SIG-M5 (cell line): ENCODE measurements at places on chromosomes 12 and 14.

GRCh38 chr14:99696929-99697328 lies 12.8 kb downstream of the CYP46A1 start:
- DNase-seq: no peak

GRCh38 chr12:65532764-65533163 lies 254.3 kb downstream of the MSRB3 start:
- no peak for DNase-seq

DNA sequence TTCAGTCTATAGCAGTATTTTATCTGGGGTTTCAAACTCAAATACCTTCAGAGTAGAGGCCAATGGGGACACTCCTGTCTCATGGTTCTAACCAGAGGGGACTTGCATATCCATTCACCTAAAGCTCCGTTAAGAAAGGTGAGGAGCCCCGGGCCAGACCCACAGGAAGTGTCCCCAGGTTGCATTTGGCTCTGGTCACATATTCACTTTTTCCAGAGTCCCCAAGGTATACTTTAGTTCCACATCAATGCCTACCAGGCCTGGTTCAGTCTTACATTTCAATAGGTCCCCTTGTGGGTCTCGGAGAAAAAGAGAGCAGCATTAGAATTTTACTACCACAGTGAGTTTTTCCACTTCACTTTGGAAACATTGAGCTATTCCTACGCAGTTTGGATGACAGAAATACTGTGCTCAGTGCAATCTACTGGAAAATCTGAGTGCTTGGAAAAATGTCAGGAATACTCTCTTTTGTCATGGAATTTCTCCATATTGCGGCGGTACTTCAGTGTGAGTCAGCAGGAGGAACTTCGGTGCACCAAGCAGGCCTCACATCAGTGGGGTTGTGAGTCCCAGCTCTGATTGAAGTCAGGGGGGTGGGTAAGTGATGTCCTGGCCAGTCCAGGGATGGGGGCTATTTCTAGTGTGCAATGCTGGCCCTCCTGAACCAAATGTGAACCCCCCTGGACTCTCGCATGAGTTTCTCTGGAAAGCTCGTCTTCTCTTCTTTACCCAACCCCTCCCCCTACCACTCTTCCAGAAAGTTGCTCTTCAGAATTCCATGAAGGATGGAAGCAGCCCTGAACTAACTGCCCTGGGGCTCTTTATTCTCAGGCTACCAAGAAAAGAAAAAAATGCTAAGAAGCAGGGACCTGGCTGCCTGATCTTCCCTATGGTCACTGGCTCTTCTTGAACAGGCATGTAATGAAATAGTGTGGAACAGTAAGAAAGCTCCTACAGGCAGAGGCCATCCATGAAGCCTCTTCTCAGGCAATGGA lies 184.7 kb downstream of the PRKCH start:
- no peak for DNase-seq

DNA sequence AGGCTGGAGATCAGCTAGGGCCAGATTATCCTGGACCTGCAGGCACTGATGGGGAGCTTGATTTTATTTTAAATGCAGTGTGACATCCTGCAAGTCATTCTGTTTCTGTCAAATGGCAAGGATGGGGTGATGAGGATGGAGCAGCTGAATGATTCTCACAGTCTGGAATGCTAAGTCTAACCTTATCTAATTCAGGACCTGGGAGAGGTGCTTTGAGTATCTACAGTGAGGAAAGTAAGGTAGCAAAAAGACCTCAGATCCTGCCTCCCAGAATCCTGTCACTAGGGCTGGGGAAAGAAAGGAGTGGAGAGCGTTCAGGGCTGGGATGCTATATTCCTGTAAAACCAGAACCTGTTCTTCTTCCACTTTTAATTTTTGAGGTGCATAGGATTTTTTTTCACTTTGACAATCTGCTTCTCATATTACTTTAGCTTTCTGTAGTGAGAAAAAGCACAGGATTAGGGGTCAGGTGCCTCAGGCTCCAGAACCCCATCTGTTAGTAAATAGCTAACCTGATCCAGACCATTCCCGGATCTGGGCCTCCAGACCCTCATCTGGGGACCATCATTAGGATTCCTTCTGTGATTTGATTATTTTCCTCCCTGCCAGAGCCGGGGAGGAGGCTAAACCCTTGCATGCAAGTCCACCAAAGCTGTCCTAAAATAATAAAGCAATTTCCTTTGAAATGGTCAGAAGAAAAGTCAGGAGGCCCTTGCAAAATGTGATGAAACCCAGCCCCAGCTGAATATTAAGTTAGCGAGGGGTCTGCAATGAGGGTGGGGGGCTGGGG lies 54.7 kb downstream of the ASCL1 start:
- no peak for DNase-seq

GRCh38 chr12:72369423-72369959 lies 97.3 kb downstream of the TRHDE start:
- no peak for DNase-seq

DNA sequence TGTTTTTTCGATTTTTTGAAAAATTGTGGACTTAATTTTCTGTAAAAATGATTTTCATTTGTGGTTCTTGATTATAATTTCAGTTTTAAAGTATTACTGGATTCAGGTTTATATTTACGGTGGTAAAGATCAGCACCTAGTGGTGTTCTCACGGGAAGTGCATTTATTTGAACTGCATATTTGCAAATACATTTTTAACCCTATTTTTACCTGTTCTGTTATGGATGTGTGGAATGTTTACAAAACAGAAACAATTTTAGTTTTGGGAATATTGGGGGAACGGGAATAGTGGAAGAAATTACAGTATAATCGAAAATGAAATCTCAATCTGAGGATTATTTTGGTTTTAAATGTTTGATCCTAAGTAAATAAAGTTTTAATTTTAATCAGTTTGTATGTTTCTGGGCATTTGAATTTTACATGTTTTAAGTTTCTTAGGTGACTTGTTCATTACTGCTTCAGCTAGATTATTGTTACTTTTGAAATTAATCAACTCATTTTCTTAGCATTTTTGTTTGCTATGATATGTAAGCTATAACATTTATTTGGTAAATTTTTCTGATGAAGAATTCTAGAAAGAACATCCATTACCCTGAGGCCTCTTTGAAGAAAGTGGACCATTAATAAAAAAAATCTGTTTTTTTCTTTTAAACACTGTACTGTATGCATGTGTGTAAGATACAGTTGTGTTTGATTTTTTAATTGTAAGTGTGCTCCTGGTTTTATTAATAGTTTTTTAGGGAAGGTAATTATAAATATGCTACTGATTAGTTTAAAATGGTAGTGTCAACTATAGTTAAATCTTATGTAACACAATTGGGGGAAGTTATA lies 942 bp downstream of the ATF7IP start:
- no peak for DNase-seq

- DNase-seq: no peak
Observed at GRCh38 chr14:23932639-23933038, 20.9 kb upstream of the DHRS4 start.

DNA sequence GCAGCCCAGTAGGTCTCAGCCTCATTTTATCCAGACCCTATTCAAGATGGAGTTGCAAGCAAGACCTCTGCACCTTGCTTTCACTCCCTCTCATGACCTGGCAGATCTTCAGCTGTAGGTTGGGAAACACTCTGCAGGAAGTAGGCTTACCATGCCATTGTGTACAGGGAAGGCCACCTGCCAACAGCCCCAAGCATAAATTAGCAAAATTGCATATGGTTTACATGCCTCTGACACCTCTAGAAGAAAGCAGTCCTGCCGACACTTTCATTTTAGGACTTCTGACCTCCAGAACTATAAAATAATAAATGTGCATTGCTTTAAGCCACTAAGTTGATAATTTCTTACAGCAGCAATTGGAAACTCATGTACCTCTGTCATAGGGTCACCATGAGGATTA lies 96.9 kb downstream of the SLC15A4 start:
- DNase-seq: no peak

DNA sequence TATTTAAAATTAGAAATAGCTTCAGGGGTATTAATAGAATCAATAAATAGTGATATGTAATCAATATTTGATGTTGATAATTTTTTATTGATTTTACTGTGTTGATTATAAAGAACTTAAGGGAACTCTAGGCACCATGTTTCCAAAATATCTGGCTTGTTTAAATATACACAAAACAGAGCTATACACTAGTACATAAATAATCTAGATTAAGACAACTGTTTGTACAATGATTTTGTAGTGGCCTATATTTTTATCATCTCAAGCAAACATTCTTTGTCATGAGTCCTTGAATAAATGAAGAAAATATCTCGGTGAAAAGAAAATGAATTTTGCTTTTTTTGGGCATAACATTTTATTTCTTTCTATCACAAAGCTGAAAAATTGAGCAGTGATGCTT lies 117.1 kb upstream of the KRR1 start:
- DNase-seq: no peak

- no peak for DNase-seq
Observed at GRCh38 chr12:23834076-23834475, 115.4 kb downstream of the SOX5 start.

DNA sequence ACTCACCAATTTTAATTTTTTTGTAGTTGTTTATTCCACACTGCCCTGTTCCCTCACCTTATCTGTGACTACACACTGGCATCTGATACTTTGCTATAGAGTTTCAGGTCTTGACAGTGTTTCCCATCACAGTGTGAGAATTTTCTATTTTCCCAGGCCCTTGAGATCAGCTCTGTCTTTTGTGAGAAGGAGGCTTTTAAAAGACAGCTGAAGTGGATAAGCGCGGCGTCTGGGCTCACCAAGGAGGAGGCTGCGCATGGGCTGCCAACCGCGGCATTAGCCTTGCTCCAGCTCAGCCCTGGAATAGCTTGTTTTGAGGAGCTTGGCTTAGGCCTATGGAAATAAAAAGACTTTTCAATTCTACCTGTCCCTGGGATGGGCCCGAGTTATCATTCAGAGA lies 181.3 kb downstream of the RMST start:
- DNase-seq: no peak

GRCh38 chr12:123436017-123436964 lies at the start of gene RILPL2:
TSS of gene RILPL2 (minus strand) at chr12:123436684. CDS start at chr12:123436420, 264 bp downstream.
- DNase-seq: peak; percentile 94
